ENCODE measurements at places on chromosomes 3 and 15.

DNA sequence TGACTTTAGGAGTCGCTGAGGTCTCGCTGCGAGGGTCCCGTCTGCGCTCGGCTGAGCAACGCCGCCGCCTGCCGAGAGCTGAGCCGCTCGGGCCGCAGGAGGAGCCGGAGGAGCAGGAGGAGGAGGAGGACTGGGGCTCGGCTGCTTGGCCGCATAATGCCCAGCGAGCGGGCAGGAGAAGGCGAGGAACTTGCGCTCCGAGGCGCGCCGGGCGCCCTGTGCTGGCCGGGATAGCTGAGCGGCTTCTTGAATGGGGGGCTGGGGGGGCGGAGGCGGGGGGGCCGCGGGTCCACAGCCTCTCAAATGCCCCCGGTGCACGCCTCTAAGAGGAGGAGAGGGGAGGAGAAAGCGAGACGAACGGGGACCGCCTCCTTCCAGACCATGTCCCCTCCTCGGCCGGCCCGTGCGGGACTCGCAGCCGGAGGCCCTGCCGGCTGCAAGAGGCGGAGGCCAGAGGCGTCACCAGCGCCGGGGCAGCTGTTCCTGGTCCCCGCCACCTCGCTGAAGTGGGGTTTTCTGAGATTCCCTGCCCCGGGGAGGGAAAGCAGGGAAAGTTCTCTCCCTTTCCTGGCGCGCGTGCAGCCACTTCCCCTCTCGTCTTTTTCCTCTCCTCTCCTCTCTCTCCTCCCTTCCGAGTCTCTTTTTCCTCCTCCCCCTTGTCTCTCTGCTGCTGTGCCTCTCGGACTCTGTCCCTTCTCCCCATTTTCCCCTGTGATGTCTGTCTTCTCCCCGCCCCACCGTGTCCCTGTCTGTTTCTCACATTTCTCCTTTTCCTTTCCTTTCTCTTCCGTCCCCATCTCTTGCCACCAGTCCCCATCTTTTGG lies at the start of gene ADAMTS9:
TSS of gene ADAMTS9 (minus strand) at position 220 of the 824 bp plus-strand sequence. CDS start 343 bp downstream, outside the sequence.
- peak; percentile 52 for DNase-seq

- DNase-seq: no peak
These were observed 108.1 kb downstream of the ROBO2 start for GRCh38 chr3:77147836-77148578.

DNA sequence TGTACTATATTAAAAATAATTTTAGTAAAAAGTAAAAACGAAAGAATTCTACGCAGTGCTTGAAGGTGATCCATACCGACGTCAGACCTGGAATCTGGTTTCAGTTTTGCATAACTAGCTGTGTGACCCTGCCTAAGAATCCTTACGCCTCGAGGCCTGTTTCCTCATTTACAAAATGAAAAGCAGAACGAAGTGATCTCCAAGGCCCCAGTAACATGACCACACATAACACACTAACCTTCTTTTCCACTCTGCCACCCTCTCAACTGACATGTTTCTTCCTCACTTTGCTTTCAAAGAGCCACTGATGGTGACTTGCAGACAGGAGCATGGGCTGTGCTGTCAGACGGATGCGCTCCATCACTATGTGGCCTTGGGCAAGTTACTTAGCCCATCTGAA lies 4.8 kb downstream of the MESD start:
- DNase-seq: peak; percentile 35

- no peak for DNase-seq
These were observed 28.6 kb upstream of the ANKDD1A start for GRCh38 chr15:64883100-64883581.

DNA sequence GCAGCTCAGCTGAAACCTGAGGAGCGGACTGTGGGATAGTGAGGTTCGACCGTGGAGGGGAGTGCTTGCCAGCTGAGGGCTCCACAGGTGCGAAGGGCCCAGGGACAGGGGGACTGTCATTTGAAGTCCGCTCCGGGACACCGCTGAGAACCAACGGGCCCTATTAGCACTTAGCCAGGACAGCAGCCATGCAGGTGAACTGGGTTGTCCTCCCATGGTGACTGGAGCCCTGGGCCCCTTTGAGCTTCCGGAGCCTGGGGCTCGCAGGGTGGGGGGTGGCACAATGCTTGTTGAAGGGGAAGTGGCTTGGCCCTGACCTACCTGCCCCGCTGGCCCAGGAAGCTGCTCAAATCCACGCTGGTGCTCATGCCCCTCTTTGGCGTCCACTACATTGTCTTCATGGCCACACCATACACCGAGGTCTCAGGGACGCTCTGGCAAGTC lies 24.7 kb downstream of the PTH1R start:
- DNase-seq: no peak

GRCh38 chr15:90318591-90318990 lies 33.5 kb upstream of the ZNF774 start:
- no peak for DNase-seq

- no peak for DNase-seq
These were observed 616.0 kb upstream of the NAALADL2 start for GRCh38 chr3:174243171-174243570.

DNA sequence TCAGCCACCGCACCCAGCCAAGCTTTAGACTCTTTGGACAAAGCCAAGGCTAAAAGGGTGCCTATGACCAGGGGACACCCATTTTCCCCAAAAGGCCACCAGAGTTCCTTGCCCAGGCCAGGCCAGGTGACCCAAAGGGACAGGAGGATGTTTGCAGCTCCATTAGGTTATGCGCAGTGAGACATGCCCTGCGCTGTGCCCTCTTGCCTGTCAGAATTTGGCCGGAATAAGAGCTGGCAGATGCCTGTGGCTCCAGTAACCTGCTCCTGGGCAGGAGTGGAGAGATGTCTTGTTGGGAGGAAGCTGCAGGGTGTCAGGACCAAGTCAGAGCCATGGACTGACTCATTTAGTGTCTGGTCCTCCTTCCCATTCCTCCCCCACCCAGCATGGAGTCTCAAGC lies 20.5 kb downstream of the DNASE1L3 start:
- DNase-seq: no peak

DNA sequence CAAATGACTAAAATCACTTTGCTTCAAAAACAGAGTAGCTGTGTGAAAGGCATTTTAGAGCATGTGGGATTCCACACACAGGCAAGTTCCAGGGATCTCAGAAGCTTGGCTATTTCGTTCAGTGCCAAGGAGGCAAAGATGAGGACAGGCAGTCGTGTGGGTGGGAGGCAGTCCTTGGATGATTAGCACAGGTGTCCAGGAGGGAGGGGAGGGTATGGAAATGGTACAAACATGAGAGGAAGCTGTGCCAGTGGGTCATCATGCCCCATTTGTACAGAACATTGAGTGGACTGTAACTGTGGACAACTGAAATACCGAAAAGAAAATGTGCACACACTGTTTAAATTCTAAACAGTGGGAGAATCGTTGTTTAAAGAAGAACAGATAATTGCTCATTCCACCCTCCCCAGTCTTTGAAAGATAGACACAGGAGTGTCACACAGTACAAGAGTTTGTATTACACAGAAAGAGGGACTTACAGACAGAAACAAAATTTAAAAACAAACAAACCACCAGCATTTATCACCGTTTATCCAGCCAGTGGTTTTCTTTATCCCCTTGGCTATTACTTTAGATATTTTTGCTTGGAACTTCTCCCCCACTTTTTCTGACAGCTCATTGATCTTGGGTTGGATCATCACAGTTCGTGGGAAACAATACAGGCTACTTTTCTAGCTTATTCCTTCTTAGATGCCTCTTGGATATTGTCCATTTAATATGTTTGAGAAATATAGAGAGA lies 122.9 kb downstream of the GREM1 start:
- no peak for DNase-seq

DNA sequence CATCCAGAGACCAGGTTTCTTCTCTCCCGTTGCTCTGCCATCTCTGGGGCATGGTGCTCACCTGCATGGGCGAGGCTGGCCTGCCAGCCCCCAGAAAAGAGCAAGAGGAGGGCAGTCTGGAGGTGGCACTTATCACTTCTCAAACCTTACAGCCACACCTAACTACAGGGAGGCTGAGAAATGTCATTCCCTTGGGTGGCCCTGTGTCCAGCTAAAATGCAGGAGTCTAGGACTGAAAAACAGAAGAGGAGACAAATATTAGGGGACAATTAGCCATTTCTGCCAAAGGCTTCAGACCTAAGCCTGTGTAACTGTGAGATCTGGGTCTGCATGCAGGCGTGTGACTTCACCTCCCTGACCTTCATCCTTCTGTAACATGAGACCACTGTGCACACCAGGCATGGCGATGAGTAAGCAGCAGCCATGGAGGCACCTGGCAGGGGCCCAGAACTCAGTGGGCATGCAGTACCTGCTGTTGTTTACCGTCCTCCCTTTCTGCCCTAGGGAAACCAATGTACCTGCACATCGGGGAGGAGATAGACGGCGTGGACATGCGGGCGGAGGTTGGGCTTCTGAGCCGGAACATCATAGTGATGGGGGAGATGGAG lies 83.4 kb downstream of the MESD start:
- DNase-seq: no peak

GRCh38 chr15:24748812-24749439 lies 73.4 kb downstream of the NPAP1 start:
- DNase-seq: no peak

- DNase-seq: no peak
These were observed 190.9 kb upstream of the PLSCR5 start for GRCh38 chr3:146796078-146796477.

DNA sequence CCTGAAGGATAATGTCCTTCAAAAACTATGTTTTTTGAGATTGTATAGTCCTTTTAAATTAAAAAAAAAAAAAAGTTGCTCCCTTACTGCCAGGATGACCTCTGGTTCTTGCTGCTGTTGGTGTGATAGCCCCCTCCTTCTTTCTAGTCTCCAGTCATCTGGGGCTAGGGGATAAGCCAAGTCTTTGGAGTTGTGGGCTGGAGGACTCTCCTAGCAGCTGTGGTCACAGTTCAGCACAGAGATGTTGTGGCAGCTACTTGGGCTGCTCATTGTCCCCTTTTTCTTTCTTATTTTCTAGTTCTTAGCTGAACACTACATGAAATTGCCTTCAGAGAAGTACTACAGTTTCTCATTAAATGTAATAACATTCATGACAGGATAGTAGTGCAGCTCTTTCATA lies 39.2 kb upstream of the APH1B start:
- DNase-seq: no peak

GRCh38 chr3:49998326-49998725 lies 58.4 kb downstream of the RBM6 start:
- no peak for DNase-seq

GRCh38 chr3:47802734-47803479 lies at the start of gene DHX30:
Gene DHX30, plus strand, starts transcription at chr3:47803138. Its CDS starts 7,546 bp downstream, at chr3:47810684.
- DNase-seq: peak; percentile 64

DNA sequence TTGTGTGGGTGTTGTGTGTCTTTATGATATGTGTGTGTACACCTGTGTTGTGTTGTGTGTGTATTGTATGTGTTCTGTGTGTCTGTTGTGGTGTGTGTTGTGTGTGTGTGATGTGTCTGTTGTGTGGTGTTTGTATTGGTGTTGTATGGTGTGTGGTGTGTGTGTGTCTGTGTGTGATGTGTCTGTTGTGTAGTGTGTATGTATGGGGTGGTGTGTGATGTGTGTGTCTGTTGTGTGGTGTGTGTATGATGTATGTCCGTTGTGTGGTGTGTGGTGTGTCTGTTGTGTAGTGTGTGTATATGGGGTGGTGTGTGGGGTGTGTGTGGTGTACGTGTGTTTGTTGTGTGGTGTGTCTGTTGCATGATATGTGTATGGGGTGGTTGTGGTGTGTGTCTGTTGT lies 46.6 kb downstream of the ZDHHC19 start:
- no peak for DNase-seq

GRCh38 chr3:64645243-64645642 lies 42.6 kb downstream of the ADAMTS9 start:
- DNase-seq: no peak

DNA sequence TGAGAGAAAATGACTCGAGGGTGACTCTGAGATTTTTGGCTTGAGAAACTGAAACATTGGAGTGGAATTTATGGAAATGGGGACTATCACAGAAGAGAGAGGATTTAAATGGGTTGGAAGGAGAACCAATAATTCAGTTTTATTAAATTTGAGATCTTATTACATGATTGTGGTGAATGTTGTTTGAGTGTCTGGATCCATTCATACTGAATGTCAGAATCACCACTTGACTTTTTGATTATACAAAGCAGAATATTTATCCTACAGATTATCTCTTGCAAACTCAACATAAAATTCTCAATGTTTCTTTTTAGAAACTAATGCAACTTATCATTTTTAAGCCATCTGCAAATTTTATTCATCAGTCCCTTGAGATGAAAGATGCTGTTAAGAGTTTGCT lies 332.8 kb downstream of the CNTN3 start:
- DNase-seq: no peak

DNA sequence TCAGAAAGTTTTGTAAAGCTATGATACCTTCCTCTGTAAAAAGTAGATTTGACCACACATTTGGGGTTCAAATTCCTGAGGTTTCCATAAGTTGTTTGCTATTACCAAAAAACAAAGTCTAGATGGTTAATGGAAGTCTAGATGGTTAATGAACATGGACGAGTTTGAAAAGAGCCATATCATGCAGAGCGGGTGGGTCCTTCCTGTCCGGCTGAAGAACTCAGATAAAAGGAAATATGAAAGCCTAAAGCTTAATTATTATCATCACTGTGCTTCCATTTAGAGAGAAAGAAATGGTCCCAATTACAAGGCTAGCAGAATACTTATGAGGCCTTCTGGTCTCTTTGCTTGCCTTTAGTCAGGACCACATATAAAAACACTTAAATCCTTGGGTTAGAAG lies 132.1 kb upstream of the SATB1 start:
- no peak for DNase-seq

- DNase-seq: no peak
These were observed 598.3 kb upstream of the ZNF385D start for GRCh38 chr3:22349215-22349851.

- no peak for DNase-seq
These were observed 9.1 kb downstream of the AMOTL2 start for GRCh38 chr3:134364936-134365765.

- DNase-seq: no peak
These were observed 14.6 kb upstream of the PIK3CA start for GRCh38 chr3:179133575-179133974.

DNA sequence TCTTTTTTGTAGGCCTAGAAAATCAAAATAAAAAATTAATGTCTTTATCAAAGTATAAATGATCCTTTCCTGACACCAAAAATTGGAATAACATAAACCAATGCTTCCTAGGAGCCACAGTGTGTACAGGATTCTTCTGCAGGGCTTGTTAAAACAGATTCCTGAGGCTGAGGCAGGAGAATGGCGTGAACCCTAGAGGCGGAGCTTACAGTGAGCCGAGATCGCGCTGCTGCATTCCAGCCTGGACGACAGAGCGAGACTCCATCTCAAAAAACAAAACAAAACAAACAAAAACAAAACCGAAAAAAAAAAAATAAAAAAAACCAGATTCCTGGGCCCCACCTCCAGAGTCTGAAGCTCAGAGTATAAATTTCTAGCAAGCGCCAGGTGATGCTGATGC lies 78.0 kb downstream of the PEX5L start:
- no peak for DNase-seq

GRCh38 chr3:169846458-169847193 lies 23.1 kb downstream of the LRRC31 start:
- DNase-seq: no peak

GRCh38 chr15:45906230-45906629 lies 271.4 kb downstream of the SQOR start:
- no peak for DNase-seq

GRCh38 chr3:127286571-127287140 lies 1.2 kb downstream of the PRR20G start:
- DNase-seq: no peak

- no peak for DNase-seq
These were observed 309.4 kb downstream of the PLCL2 start for GRCh38 chr3:17194116-17194515.

- DNase-seq: no peak
These were observed 156.2 kb downstream of the NUP210 start for GRCh38 chr3:13263770-13264467.

GRCh38 chr15:63938486-63939061 lies 104.8 kb upstream of the HERC1 start:
- no peak for DNase-seq

GRCh38 chr15:80599359-80599758 lies 95.8 kb upstream of the ABHD17C start:
- no peak for DNase-seq

All from foreskin melanocyte (primary cell).